ENCODE measurements at places on chromosomes 16 and 17. TPM values are rescaled to one million over a fixed set of nuclear protein-coding genes. Genes with fewer than 3 reads are reported as not detected.
A peak's percentile ranks its signal among the peaks of the same experiment; 100 is the strongest.

GRCh38 chr16:69402439-69402838 lies 16.6 kb upstream of the TERF2 start:
- no peak for DNase-seq

GRCh38 chr16:58031016-58031800 lies 5.7 kb downstream of the MMP15 start:
- DNase-seq: no peak

GRCh38 chr17:2028234-2028614 lies 1.7 kb upstream of the DPH1 start:
- no peak for DNase-seq

GRCh38 chr16:86085795-86086194 lies 186.8 kb downstream of the IRF8 start:
- DNase-seq: no peak

GRCh38 chr17:6914711-6915110 lies 81.1 kb upstream of the ALOX12 start:
- DNase-seq: no peak

- DNase-seq: no peak
Observed at GRCh38 chr16:35605921-35606320, 2146.5 kb downstream of the TP53TG3F start.

GRCh38 chr17:1122533-1123392 lies 57.0 kb downstream of the ABR start:
- peak; percentile 70 for DNase-seq

DNA sequence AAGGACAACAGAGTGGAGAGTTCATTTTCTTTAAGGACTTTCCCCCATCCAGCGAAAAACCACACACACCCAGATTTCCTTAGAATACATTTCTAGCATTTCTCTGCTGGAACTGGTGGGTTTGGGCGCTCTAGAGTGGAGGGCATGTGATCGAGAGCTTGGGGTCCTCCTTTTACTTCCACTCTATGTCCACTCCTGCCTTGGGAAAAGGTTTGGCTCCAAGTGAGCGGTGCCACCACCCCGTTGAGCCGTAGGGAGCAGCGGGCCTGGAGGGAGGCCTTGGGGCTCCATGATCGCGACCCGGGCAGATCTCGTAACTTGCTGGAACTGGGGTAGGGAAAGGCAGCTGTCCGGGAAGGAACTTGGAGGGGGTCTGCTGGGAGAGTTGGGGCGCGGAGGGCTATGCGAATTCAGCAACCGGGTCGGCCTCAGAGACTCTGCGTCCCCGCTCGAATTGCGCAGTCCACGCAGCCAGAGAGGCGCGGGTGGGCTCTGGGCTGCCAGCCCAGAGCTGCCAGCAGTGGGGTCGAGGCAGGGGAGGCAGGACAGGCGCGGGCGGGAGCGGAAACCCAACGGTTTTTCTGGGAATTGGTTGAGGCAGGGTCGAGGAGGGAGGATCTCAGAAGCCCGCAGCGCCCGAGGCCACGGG lies 2.3 kb downstream of the DLX4 start:
- no peak for DNase-seq

GRCh38 chr17:19290066-19290705 lies 53.0 kb downstream of the EPN2 start:
- DNase-seq: no peak

Gene TLCD3A
- total RNA-seq: 35.3 TPM

Gene NPIPB9
- total RNA-seq: 0.07 TPM

Gene WFDC1
- total RNA-seq: not detected

Gene C16orf96
- not detected for total RNA-seq

Gene CFAP52
- total RNA-seq: not detected
